ENCODE measurements at places on chromosomes 12 and 14.

DNA sequence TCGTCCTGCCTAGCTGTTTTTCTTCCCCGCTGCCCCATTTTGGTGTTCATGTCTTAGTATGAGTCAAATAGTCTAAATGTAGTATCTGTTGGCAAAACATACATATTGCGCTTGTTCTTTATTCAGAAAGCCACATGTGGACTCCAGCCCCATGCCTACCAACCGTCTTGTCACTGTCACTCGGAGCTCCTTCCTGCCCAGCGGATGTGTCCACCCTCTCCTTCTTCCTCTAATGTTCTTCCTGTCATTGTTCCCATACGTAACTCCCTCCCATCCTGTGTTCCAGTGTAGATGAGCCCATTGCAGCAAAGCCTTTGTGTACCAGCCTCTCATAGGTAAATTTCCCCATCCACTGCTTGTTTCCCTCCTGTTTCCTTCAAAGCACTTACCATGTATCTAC, 120.5 kb downstream of the TMX1 start:
- no peak for DNase-seq

- no peak for DNase-seq
Measured at GRCh38 chr12:119683816-119684215, 15.9 kb downstream of the PRKAB1 start.

DNA sequence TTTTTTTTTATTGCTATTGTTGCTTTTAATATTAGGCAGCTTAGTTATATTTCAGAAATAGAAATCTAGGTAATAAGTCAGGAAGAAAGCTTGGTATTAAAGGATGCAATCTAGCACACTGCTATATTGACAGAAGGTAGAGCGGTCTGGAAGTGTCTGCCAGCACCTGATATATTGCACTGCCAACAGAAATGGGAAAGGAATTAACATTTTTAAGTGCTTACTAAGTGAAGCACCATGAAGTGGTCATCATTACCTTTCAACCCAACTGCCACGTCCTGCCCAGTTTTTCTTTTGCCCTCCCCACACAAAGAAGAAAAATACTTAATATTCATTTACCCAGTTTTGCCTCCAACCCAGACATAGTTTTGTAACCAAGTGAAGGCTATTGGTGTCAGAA, 163.5 kb downstream of the KITLG start:
- DNase-seq = no peak

DNA sequence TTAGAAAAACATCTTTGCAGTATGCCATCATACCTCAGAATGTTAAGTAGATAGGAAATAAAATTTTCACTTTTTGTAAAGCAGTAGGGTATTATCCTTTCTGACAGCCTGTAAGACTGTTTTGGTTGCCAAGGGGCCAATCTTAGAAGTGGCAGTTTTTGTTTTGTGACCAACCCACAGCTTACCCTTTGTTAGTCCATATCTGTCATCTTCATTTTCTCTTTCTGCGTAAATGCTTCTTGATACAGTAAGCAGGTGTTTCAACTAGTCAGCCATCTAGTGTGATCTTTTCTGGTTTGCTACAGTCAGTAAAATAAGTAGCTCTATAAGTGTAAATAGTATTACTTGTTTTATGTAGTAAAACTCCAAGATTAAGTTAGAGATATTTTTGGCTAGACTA, 8.8 kb downstream of the PPM1A start:
- DNase-seq = no peak

GRCh38 chr14:28756884-28757570, 9.6 kb upstream of the FOXG1 start:
- no peak for DNase-seq

DNA sequence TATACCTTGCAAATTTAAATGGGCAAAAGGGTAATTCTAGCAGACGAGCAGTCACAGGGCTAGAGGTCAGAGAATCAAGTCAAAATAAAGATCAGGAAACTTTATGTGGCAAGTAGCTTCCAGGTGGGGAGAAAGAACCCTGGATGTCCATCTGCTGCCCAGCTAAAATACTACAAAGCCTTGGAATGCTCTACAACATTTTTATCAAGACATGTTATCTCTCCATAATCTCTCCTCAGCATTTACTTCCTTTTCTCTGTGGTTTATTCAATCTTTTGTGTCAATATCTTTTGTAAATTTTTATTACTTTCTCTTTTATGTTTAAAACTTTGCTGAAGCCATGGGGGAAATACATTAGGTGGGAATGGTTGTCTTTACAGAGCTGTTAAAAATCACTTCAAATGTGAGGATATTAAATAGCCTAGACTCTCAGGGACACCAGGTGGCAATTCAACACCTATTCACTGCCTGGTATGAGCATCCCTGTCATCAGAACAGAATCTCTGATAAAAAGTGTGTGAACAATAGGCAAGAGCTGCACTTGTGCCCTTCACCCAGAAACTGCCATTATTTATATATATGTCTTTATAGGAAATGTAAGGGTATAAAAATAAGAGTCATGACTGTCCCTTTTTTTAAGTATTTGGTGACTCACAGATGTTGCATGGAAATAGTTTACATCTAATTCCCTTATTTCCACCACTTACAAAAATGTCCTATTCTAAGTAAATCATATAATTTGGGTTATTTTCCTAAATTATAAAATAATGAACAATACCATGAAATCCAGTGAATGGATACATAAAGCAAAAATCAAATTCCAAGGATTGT, 152.9 kb downstream of the EPS8 start:
- DNase-seq = no peak

- DNase-seq = no peak
Measured at GRCh38 chr12:63354969-63355368, 204.0 kb upstream of the AVPR1A start.

- DNase-seq = no peak
Measured at GRCh38 chr14:55160989-55161388, 30.4 kb downstream of the DLGAP5 start.

All from heart left ventricle (tissue), 16 donors.